Ovary (tissue), 10 donors: ENCODE measurements at places on chromosomes 1 and 21. TPM values are rescaled to one million over a fixed set of nuclear protein-coding genes. Genes with fewer than 3 reads are reported as not detected.

DNA sequence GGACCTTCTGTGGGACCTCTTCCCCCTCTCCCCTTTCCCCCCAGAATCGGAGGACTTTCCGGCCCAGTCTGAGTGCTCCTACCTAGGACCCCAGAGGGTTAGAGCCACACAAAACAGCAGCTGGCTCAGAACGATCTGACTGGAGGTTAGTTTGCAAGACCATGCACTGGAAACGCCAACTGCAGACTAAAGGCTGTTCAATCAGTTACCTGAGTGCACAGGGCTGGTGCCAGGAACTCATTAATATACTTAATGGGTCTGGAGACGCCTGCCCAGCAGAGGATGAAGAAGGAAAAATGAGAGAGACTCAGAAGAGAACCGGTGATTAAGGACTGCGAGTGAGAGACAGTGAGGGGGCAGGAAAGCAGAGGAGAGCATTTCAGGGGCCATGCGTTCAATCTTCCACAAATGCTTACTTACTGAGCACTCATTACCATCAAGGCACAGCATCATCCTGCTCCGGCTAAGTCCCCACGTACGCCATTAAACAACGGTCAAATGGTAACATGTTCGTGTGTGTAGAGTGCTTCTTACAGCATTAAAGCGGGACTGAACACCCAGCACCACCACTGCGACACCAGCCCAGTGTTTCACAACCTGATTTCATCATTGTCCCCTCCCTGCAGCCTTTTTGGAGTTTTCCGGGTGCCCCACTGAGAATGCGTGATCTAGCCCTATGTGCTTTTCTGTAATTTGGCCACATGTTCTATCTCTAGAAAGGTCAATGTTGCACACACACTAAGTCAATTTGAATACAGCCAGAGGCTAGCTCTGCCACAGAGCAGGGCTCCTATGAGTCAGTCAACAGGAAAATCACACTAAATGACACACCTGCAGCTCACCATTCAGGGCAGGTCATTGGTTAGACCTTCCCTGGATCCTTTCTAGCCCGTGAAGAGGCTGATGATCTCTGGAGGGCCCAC lies 7.6 kb downstream of the ENO1 start:
- DNase-seq, result no peak

LCE3D gene
- not detected for total RNA-seq

OPRD1 gene
- not detected for total RNA-seq

DNA sequence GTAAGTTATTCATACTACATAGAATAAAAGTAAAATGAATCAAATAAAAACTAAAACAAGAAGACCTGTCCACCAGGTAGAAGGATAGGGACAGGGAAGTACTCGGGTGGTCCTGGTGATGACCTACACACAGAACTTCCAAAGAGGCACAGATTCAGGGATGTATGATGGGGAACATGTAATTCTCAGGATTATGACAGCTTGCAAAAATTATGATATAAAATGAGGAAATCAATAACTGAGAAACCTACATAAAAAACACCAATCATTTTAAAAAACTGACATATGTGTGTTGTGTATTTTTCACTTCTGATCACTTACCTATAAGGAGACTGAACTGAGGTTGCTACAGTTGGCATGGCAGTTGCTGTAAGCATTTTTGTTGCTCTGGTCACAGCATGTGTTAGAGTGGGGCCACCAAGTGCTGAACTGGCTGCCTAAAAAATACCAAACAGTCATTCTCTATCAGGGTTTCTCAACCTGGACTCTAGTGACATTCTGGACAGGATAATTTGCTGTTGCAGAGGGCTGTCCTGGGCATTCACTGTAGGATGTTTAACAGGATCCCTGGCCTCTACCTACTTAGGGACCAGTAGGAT lies 73.8 kb downstream of the USP24 start:
- no peak for DNase-seq

GRCh38 chr1:11997081-11997850 lies 17.0 kb downstream of the MFN2 start:
- DNase-seq, result no peak

DNA sequence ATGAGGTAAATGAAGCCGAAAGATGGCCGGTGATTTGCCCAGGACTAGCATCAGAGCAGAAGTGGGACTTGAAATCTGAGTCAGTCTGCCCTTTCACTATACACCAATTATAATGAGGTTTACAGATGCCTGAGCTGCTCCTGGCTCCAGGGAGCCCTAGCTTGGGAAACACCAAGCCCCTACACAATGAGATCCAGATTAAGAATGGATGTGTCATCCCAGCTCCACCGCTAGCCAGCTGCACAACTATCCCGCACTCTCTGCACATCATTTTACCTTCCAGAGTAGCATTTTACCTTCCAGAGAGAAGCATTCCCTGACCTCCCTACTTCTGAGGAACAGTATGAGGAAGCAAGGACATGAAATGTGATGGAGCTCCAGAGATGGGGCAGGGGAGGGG lies 27.0 kb downstream of the SERTAD4 start:
- no peak for DNase-seq
